ENCODE measurements at places on chromosomes 2 and 18.
A peak's percentile ranks its signal among the peaks of the same experiment; 100 is the strongest.

- no peak for DNase-seq
These were observed 40.5 kb downstream of the MYO3B start for GRCh38 chr2:170218456-170218855.

DNA sequence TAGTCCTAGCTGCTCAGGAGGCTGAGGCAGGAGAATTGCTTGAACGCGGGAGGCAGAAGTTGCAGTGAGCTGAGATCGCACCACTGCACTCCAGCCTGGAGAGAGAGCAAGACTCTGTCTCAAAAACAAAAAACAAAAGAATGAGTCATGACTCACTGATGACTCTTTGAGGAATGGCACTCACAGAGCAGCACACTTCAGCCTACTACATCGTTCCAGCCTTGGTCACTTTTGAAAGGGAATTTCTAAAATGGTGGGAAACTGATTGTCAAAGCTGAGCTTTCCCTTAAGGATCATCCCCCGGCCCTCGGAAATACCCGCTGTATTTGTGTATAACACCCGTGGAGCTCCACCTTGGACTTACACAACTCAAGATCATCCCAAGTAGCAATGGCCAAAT is 217.3 kb upstream of the HS6ST1 start:
- DNase-seq: no peak

DNA sequence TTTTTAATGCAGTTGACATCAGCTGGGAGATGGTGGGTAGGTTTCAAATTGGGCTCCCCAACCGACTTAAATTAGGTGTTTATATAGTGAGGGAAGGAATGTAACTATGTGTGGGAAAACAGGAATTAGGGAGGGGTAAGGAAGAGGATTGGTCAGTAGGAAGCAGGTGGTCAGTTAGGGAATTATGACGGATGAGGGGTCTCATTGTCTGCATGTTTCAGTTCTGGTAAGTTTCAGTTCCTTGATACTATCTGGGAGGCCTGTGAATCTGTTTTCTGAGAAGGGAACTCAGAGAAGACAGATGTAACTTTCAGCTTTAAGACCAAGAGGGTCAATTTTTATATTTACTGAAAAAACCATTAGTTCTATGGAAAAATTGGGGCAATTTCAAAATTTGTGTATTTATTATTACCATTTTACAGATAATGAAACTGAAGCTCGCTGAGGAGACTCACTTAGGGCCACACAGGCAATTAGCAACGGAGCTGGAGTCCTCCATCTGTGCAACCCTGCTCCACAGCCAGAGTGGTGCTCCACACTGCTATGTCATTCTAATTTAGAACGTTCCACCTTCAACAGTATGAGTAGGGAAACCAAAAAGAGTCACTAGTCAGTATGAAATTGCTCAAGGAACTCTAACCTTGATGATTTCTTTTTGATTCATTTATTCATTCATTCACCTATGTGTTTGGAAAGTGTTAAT is 36.0 kb upstream of the CCDC195 start:
- DNase-seq: no peak

- DNase-seq: no peak
These were observed 8.6 kb downstream of the EPAS1 start for GRCh38 chr2:46305767-46306166.

DNA sequence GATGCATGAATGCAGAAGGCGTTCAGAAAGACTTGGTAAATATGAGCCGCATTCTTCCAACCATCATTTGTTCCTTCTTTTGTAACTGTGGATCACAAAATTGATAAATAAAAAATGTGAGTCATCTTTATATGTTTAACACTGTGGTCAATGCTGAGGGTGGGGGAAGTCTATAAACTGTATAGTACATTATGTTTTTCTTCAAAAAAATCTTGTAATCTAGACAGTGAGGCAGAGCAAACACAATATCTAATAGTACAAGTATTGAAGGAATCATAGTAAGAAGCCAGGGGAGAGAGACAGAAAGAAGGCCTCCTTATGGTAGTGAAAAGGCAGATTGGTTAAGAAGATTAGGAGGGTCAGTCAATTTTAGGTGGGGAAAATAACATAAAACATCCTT is 30.7 kb upstream of the CALCRL start:
- DNase-seq: no peak

DNA sequence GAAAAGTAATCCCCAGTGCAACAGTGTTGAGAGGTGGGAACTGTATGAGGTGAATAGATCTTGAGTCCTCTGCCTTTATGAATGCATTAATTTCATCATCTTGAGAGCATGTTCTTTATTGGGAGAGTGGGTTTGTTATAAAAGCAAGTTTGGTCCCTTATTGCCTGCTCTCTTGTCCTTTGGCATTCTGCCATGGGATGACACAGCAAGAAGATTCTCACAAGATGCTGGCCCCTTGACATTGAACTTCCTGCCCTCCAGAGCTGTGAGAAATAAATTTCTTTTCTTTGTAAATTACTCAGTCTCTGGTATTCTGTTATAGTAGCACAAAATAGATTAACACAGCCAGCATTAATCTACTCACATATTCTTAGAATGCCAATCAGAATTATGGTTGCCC is 108.6 kb downstream of the EHBP1 start:
- DNase-seq: peak; percentile 60

- no peak for DNase-seq
These were observed 42.6 kb downstream of the HDAC4 start for GRCh38 chr2:239358062-239358754.

DNA sequence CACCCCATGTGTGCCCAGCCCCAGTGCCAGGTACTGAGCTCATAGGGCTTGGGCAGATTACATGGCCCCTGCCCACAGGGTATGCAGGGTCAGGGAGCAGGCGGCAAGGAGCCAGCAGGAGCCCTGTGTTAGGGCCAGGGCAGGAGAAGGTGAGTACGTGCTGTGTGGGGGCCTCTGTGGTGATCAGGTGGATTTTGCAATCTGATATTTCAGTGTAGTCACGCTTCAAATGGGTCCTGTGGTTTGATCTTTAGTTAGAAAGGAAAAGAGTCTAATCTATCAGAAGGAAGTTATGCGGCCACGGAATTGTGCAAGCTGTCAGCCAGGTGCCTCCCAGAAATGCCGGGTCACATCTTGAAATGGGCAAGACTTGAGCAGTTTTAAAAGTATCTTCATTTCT is 13.9 kb downstream of the UBE2F start:
- no peak for DNase-seq

- no peak for DNase-seq
These were observed 207.5 kb downstream of the STK39 start for GRCh38 chr2:168039881-168040280.

- DNase-seq: no peak
These were observed 118.5 kb downstream of the RPIA start for GRCh38 chr2:88810017-88810416.

GRCh38 chr2:63676135-63676534 is 87.4 kb downstream of the MDH1 start:
- no peak for DNase-seq

- no peak for DNase-seq
These were observed 278.9 kb downstream of the SLC4A3 start for GRCh38 chr2:219906114-219907010.

DNA sequence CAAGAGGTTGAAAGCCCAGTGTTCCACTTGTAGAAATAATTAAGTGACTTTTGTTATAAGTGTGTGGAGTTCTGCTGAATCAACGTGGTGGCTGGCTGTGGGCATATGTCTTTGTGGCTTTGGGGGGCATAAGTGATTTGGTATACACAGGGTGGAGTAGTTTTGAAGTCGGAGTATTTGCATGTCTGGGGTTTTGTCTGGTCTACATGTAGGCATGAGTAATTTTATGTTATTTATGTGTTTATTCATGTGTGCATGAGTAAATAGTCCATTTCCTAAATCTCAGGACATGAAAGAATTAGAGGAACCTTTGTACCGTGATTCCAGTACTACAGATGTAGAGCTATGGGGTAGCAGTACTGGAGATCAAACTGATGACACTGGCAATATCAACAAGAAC is 179.7 kb downstream of the DYSF start:
- no peak for DNase-seq

GRCh38 chr2:9753276-9753600 is 90.0 kb upstream of the TAF1B start:
- no peak for DNase-seq

- DNase-seq: no peak
These were observed 21.9 kb downstream of the CAB39 start for GRCh38 chr2:230734247-230735175.

GRCh38 chr18:356778-357177 is 88.9 kb upstream of the THOC1 start:
- no peak for DNase-seq

DNA sequence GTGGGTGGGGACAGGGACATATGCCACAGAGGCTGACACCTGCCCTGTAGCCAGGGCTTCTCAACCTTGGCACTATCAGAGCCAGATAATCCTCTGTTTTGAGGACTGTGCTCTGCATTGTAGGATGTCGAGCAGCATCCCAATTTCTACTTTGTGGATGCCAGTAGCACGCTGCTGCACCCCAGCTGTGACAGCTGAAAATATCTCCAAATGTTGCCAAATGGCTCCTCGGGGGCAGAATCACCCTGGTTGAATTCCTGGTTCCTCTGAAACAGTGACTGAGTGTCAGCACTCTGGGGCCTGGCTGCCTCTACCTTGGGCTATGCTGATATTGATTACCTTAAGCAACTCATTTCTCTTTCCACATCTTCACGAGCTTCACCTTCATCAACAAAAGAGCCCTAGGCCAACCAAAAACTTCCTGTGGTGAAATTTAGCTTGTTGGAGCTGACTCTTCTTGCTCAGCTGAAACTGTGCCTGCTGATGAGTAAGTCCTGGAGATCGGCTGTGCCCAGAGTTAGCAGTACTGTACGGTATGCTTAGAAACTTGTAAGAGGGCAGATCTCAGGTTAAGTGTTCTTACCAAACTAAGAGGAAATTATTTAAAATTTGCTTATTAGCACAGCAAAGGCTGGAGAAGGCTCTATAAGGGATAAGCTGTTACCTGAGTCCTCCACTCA is 138.1 kb downstream of the SEPTIN10 start:
- no peak for DNase-seq

- DNase-seq: no peak
These were observed 1064.1 kb upstream of the CNTNAP5 start for GRCh38 chr2:122960759-122961641.

- DNase-seq: no peak
These were observed 109.2 kb upstream of the THOC1 start for GRCh38 chr18:377088-377487.

- DNase-seq: no peak
These were observed 44.5 kb downstream of the SH3RF3 start for GRCh38 chr2:109173311-109174171.

DNA sequence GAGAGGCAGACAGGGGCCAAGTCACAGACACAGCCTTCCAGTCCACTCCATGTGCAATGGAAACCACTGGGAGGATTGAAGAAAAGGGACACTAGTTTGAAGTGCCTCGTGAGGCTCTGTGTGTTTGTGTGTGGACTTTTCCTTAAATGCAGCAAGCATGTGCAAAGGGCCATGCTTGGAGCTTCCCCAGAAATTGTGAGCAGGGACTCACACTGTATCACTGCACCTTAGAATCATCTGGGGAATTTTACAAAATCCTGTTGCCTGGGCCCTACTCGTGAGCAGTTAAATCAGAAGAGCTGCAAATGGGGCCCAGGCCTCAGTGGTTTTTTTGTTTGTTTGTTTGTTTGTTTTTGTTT is 137.8 kb downstream of the TRIM43 start:
- no peak for DNase-seq

DNA sequence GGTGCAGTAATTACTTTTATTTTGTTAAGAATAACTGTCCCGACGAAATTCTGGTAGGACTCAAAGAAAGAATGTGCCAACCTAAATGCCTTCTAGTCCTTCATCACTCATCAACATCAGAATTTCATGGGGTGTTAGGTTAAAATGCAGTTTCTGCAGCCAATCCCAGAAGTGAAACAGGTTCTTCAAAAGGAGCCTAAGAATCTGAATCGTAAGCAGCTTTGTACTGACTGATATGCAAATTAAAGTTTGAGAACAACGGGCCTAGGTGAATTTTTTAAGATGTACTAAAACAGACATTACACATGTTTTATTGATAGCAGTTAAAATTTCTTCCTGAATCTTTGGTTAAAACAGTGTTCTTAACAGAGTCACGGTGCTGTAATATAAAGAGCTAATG is 140.3 kb upstream of the ZC3H15 start:
- no peak for DNase-seq

DNA sequence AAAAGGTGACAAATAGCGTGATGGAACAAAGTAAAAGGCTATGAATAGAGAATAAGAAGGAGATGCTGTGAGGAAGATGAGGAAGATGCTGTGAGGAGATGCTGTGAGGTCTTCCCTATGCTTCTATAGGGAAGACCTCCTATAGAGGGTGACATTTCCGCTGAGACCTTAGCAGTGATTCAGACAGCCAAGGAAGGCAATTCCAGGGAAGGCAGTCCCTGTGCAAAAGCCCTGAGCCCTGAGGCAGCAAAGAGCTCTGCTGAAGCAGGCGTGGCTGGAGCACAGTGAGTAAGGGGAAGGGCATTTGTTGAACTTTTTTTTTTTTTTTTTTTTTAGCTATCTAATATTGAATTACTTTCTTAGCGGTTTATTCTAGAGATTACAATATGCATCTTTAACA is 142.7 kb upstream of the FOSL2 start:
- DNase-seq: no peak

- DNase-seq: no peak
These were observed 57.1 kb downstream of the SLC16A14 start for GRCh38 chr2:230011617-230012016.

GRCh38 chr18:74463254-74463653 is 6.1 kb upstream of the DIPK1C start:
- no peak for DNase-seq

DNA sequence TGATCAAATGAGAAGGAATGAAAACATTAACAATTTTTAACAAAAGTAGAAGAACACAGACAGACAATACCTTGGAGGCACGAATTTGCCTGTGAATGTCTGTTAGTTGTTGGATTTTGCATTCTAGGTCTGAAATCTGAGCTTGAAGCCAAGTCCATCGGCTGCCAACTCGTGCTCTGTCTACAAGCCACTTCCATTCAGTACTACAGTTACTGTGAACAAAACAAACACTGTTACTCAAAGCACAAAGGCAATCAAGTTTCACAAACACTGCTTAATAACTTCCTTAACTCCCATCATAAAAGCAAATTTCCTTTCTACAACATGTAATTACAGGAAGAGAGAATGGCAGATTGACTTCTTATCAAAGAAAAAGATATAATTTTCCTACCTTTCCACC is 42.2 kb downstream of the KANSL1L start:
- DNase-seq: no peak

DNA sequence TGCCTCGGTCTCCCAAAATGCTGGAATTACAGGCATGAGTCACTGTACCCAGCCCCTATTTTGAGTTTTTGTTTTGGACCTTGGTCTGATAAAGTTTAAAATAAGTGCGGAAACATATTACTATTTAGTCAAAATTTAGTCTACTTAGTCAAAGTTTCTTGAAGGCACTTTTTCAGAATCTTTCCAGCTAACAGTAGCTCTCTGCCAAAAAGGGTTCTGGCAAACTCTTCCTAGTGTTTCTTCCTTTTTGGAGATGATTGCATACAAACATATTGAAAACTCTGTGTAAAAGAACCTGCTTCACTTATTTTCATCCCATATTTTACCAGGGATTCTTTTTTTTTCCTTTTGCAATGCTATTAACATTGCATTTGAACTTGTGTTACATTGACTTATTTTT is 28.8 kb downstream of the GMCL1 start:
- DNase-seq: no peak

- no peak for DNase-seq
These were observed 816.2 kb downstream of the TDRD15 start for GRCh38 chr2:21939967-21940366.

GRCh38 chr2:96161898-96162297 is 16.7 kb upstream of the DUSP2 start:
- DNase-seq: no peak
